ENCODE measurements at places on chromosomes 6 and 20.

GRCh38 chr20:18527339-18527738, 19.6 kb downstream of the SEC23B start:
- no peak for DNase-seq

DNA sequence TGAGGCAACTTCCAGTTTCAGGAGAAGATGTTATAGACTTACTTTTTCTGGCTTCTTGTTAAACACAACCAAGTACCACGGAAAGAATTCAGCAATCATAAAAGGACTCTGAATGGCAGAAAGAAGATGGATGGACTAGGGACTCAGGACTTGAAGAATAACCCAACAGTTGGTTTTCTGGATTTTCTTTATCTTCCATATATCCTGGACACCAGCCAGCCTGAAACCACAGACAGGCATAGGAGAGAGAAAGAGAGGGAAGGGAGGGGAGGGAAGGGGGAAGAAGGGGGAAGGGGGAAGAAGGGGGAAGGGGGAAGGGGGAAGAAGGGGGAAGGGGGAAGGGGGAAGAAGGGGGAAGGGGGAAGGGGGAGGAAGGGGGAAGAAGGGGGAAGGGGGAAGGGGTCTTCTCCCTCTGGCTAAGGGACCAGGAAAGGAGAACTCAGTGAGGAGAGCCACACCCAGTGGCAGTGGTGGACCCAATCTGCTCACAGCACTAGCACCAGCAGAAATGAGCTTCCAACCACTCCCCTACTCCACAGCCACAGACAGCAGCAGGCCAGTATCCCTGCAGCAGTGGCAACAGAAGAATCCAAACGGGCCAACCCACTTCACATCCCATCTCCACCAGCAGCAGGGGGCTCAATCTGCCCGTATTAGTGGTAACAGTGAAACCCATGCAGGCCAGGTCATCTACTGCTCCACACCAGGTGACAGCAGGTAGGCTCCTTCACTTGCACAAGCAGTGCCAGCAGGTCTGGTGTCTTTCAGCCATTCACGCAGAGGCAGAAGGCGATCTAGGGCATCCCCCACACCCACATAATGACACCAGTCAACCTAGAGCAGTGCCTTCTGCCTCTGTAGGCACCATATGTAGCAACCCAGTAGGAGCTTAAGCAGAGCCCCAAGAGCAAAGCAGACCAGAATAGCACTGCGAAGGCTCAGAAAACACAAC, 78.6 kb downstream of the TRMT6 start:
- DNase-seq: no peak

DNA sequence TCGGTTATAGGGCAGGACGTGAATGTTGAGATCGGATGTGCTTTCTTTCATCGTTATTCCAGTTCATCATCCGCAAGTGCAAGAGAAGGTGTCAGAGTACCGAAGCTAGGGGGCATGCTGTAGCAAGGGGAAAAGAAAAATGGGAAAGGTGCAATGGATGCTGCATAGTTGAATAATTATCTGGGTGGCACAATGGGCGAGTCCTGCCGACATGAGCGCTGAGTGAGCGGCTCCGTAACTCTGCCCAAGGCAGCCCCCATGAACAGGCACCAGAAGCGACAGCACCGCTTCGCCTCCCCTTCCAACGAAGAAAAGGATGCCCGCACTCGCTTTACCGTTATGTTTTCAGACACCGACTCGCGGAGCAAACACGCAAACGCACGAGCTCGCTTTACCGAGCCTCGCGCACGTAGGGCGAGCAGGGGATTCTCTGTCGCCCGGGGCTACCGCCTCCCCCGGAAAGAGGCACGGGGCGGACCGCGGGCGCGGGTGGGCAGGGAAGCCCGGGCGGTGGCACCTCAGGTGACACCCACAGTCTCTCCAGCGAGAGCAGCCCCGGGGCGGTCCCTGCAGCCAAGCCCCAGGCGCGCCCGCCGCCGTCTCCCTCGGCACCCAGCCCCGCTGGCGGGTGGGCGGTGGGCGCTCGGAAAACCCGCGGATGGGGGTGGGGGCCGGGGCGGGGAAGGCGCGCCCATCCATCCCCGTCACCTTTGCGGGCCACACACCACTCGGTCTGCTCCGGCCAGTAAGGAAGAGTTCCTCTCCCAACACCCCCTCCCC, 654 bp downstream of the WASF1 start:
- DNase-seq: peak; percentile 75

GRCh38 chr6:7812623-7813022, 86.7 kb downstream of the BMP6 start:
- DNase-seq: no peak

GRCh38 chr6:57207141-57207540, 15.0 kb downstream of the RAB23 start:
- no peak for DNase-seq

- no peak for DNase-seq
These were observed 70.4 kb upstream of the SYNJ2 start for GRCh38 chr6:157911278-157911677.

GRCh38 chr20:24493181-24493580, 23.8 kb downstream of the SYNDIG1 start:
- DNase-seq: no peak

DNA sequence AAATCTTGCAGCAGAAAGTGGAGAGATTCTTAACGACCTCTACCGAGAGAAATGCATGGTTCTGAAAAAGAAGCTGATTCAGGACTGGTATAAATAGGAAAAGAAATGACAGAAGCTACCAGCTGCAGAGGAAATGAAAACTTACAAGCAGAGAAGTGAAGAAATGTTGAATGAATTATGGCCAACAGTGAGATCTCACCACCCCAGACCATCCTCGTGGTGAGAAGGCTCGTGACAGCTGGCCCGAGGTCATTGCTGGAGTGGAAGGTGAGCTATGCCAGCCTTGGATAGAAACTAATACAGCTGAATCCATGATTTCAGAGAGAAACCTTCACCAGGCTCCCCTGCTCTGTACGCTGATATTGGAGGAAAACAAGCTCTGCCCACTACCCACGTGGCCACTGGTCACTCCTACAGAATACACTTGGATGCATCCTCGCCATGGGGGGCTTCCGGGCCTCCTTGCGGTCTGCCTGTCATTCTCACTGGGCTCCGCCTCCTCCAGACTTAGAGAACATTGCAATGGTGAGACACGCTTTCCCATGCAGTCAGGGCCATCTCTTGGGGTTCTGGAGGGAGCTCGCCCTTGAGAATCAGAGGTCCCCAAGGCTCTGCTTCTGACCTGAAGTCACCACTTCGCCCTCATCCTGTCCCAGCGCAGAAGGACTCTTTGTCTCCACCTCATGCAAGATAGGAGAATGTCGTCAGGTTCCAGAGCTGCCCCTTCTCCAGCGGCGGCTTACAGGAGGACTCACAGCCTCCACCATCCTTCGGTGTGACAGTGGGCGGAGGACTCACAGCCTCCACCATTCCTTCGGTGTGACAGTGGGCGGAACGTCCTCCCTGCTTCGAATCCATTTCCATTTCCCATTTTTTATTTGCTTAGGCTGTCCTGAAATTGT, 10.6 kb upstream of the TUBB2B start:
- DNase-seq: peak; percentile 63

- no peak for DNase-seq
These were observed 54.0 kb downstream of the RFPL4B start for GRCh38 chr6:112401083-112401482.

DNA sequence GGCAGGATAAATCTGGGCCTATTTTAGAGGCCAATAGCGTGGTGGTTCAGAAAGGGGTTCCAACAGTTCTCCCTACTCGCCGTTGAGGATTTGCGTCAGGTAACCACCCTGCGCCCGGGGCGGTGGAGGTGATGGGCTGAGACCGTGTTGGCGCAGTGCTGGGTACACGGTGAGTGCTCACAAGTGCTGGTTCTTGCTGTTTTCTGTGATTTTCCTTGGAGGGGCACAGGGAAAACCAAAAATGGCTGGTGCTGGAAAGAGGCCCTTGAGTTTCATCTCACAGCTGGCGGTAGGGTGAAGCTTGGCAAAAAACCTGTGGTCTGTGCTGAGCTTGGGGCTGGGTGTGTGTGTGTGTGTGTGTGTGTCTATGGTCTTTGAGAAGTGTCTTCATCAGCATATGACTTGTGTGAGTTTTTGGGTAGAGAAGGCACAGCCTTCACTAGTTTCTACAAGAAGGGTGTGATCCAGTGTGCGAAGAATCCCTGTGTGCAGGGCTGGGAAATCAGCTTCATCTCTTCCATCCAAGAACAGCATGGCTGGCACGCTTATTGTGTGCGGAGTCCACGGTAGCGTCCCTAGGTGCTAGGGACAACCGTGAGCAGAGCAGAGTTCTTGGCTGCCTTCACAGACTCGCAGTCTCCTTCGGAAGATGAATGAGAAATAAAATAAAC, 35.3 kb upstream of the SCRT2 start:
- DNase-seq: no peak

DNA sequence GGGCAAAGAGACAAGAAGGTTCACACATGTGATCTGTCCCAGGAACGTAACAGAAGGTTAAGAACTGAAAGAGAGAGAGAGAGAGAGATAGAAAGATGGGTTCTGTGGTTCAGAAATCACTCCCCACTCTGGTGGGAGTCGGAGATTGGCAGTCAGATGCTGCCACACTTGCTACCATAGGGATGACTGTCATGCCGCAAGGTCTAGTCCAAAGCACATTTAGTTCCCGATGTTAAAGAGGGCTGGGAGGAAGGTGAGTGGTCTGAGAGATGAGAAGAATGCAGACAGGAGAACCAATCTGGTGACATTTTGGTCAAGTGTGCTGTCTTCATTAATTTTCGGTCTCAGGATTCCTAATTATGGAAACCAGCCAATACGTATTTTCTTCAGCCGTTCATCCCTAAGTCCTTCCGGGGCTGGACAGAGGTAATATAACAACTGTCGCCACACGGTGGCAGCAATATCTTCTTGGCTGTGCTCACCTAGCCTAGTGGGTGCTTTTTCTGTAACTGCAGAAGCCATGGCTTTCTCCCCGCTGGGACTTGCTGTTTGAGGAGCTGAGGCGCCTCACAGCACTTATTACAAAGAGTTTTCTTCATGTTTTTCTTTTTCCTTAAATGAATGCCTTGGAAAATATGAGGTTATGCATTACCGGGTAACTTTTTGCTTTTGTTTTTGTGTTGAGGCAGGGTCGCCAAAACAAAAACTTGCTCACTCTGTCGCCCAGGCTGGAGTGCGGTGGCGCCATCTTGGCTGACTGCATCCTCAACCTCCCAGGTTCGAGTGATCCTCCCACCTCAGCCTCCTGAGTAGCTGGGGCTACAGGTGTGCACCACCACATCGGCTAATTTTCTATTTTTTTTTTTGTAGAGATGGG, 46.0 kb downstream of the SLC35D3 start:
- DNase-seq: peak; percentile 59

GRCh38 chr6:21469213-21469612, 124.3 kb upstream of the SOX4 start:
- no peak for DNase-seq

DNA sequence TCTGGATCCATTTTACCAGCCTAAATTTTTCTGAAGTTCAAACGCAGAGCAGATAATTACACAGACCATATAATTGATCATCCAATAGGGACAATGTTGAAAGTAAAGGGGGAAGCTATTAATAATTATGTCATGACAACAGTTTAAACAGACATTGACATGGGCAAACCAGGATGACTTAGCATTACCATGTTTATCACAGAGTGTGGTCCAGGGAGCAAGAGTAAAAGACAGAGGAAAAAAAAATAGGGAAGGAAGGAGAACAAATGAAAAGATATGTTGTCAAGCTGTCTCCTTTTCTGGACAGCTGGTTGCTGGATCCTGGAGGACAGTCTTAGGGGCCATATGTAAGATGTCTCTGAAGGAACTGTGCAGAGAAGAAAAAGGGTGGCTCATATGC, 69.4 kb upstream of the FBXL4 start:
- no peak for DNase-seq

DNA sequence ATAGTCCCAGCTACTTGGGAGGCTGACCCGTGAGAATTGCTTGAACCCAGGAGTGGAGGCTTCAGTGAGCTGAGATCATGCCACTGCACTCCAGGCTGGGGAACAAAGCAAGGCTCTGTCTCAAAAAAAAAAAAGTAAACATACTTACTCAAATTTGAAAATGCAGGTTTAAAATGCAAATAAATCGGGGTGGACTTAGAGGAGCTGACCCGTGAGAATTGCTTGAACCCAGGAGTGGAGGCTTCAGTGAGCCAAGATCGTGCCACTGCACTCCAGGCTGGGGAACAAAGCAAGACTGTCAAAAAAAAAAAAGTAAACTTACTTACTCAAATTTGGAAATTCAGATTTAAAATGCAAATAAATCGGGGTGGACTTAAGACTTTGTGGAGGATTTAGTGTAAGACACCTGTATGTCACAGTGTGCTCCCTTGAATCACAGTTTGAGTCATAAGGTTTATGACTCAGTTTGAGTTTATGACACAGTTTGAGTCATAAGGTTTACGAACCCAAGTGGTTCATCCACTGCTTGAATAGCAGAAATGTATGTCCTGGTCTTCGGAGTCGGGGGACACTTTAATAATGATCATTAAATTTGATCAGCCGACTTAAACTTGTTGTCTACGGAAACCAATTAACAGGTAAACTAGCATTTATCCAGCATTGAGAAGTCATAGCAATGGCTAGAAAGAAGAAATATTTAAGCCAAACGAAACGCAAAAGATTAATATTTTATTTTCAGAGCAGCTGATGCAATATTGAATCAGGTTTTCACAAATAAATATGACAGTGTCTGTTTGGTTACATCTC, 6.8 kb upstream of the MRPS10 start:
- no peak for DNase-seq

GRCh38 chr6:154430481-154430919, 73.9 kb upstream of the IPCEF1 start:
- DNase-seq: no peak

DNA sequence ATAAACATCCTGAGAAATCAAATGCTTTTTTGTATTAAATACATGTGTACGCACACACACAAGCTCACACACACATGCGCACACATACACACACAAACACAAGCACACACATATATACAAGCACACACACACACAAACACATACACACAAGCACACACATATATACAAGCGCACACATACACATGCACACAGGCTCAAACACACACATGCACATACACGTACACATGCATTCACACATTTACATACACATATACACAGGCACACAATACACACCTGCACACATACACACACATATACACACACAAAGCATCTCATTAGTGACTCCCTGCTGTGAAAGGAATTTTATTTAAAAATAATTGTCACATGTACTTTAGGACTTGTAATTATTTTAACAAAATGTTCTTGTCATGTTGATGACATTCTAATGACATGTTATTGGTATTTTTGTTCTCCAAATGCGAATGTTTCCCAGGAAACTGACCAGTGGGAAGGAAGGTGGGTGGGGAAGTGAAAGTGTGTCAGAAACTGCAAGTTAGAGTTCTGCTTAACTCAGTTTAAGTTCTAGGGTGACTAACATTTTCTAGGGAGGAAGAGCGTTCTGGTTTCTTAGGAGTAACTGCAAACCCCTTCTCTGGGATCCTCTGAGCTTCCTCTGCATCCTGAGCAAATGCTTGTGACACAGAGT, 113.9 kb upstream of the ZNF217 start:
- no peak for DNase-seq
